Transverse colon (tissue), 4 donors: ENCODE measurements at places on chromosomes 6 and 20. TPM values are rescaled to one million over a fixed set of nuclear protein-coding genes. Genes with fewer than 3 reads are reported as not detected.
A peak's percentile ranks its signal among the peaks of the same experiment; 100 is the strongest.

GRCh38 chr6:35237476-35237875 lies 22.1 kb upstream of the ZNF76 start:
- DNase-seq: no peak

- DNase-seq: no peak
Measured at GRCh38 chr6:147244832-147245231, 40.6 kb downstream of the STXBP5 start.

DNA sequence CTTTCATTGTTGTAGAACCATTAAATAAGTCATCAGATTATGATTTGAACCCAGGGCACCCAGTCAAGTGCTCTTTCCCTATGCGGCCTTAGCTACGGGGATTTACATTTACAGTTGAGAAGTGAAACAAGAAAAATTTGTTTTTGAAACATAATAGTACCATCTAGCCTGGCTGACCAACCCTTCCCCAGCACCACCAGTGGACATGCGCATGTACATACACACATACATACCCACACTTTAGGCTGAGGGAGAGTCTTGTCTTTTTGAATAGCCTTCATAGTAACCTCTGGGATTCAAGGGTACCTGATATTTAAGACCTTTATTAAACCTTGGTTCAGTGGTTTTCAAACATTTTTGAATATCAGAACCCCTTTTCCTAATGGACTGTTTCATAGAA lies 33.8 kb downstream of the SCAND1 start:
- no peak for DNase-seq

DNA sequence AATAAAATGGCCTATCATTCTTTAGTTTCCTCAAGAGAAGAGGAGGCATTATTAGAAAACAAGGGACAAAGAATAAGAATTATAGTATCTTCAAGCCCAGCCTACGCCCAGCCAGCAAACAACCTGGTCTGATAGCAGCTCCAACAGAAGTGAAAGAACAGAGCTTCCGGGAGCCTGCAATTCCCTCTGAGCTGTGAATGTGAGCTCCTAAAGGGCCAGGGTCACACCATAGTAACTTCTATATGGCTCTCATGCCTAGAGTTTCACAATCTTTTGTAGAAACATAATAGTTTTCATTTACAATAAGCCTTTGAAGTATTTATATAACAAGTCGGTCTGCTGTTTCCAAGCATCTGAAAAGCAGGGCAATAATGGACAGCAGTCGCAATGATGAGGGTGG lies 116.5 kb downstream of the SMLR1 start:
- DNase-seq: peak; percentile 50

MDFI gene
- not detected for total RNA-seq

FAM83C gene
- total RNA-seq: not detected

UBE2V1 gene
- total RNA-seq: 104 TPM

TMEM170B gene
- 2.6 TPM for total RNA-seq

RAD21L1 gene
- not detected for total RNA-seq

LCA5 gene
- 1.6 TPM for total RNA-seq
